ENCODE measurements at places on chromosomes 4 and X.
A peak's percentile ranks its signal among the peaks of the same experiment; 100 is the strongest.

DNA sequence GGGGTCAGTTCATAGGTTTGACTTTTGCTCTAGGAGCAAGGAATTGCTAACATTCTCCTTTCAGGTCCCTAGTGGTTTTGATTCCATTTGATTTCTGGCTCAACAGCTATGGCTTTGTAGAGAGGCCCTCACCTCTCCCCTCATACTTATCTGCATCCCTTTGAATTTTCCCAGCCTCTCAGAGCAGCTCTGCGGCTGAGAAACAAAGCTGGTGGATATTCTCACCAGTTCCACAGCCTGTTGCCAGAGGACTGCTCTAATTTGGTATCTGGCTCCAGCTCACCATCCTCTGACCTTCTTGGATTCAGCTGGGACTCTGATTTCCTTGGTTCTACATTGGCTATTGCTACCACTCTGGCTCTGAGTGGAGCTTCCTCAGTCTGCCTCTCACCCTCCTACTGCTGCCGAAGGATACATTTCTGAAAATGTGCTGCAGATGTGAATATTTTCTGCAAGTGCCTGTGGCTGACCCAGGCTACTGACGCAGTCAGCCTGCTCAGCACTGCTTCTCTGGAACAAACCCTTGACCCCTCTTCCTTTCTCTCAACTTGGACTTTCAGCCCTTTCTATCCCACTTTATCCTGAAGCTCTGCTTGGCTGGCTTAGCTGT is 110.9 kb upstream of the ENPEP start:
- DNase-seq = no peak

DNA sequence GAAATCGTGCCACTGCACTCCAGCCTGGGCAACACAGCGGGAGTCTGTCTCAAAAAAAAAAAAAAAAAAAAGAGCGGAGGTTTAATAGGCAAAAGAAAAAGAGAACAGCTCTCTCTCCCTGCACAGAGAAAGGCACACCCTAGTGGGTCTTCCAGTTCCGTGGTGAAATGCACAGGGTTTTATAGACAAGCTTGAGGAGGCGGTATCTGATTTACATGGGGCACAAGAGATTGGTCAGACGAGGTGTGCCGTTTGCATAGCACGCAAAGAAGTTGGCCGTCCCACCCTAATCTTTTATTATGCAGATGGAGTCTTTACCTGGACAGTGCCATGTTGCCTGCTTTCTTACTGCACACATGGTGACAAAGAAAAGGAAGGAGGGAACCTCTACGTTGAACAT is 33.5 kb upstream of the REST start:
- no peak for DNase-seq

GRCh38 chr4:41136456-41136855 is 77.9 kb downstream of the APBB2 start:
- no peak for DNase-seq

DNA sequence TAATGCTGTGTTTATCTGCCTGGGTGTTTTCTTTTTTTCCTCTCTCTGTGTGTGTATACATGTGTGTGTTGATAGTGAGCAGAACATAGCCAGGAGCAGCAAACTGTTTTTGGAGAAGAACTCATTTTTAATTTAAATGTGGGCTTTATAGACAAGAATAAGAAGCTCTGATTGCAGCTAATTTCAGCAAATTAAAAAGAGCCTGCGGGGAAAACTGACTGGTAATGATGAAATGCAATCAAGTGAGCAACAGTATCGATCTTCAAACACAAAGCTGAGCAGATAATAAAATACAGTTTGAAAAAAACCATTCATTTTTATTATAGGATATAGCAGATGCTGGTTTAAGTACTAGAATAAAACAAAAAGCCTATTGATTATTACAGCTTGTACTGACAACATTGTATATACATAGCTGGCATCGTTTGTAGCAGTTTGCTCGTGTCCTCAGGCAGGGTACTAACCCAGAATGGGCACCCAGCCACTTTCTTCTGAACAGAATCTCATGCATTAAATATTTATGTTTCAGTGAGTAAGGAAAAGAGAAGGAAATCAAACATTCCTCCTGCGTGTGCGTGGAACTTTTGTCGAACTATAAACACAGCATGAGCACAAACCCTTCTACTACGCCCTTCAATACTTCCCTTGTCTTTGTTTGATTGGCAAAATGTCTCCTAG is 73.5 kb upstream of the ZFP42 start:
- no peak for DNase-seq

GRCh38 chrX:116281106-116281505 is 110.6 kb downstream of the AGTR2 start:
- no peak for DNase-seq

DNA sequence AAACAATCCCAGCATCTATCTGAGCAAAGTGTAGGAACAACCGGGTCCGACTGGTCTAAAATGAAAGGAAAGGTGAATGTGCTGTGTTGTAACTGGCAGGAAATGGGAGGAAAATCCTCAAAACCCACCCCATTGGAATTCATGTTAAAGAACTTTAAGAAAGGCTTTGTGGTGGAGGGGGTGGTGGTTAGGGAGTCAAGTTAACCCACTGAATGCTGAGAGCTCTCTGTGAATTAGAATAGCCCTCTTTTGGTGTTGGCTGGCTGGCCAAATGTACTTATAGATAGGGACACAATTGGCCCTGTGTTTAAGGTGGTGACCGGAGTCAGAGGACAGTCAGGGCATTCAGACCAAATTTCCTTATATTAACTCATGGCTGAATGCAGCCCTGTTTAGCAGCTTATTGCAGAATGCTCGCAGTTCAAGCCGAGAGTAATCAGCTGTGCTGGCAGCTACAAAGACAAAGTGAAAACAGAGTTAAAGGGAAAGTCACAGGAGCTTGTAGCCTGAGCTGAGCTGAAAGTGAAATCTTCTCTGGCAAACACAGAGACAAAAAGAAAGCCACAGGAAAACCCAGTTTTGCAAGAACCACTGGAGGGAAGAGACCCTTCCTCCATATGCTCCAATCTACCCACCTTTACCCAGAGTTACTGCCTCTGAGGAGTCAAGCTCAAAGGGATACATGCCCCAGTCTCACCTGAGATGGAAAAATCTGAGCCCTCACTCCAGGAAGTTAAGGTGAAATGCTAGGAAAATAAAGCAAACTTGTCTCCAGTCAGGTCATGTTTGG is 38.5 kb upstream of the UGT2B7 start:
- DNase-seq = no peak

GRCh38 chr4:128813965-128814364 is 4.5 kb downstream of the JADE1 start:
- no peak for DNase-seq

- DNase-seq = no peak
Measured at GRCh38 chr4:129110931-129111330, 15.0 kb downstream of the C4orf33 start.

DNA sequence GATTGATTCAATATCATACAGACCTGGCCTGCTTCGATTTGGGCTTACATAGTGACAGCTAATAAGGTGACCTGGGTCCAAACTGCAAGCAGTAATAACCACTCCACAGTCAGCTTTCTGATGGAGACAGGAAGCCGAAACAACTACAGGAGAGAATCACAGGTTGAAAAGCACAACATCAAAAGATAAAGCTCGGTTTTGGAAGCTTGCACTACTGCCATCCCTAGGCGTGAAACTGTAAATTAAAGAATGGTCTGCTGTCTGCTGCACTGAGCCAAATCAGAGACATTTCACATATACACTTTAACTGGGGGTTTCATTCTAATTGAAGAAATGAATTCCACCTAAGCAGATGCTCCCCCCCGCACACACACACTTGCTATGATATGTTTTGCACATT is 116.3 kb downstream of the DHX15 start:
- no peak for DNase-seq

- no peak for DNase-seq
Measured at GRCh38 chrX:39774774-39775328, 322.9 kb downstream of the BCOR start.

DNA sequence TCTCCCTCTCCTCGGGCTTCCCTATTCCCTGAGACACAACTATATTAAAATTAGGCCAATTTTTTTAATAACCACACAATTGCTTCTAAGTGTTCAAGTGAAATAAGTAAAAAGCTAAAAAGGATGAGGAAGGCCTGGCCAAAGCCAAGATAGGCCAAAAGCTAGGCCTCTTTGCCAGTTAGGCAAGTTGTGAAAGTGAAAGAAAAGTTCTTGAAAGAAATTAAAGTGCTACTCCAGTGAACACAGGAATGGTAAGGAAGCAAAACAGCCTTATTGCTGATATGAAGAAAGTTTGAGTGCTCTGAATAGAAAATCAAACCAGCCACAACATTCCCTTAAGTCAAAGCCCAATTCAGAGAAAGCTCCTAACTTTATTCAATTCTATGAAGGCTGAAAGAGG is 114.2 kb upstream of the FAT4 start:
- no peak for DNase-seq

GRCh38 chr4:140252742-140253555 is 99.0 kb upstream of the MAML3 start:
- peak; percentile 64 for DNase-seq

- DNase-seq = peak; percentile 32
Measured at GRCh38 chr4:143399113-143399949, 62.7 kb downstream of the GAB1 start.

- DNase-seq = no peak
Measured at GRCh38 chr4:78520808-78521226, 30.8 kb upstream of the ANXA3 start.

DNA sequence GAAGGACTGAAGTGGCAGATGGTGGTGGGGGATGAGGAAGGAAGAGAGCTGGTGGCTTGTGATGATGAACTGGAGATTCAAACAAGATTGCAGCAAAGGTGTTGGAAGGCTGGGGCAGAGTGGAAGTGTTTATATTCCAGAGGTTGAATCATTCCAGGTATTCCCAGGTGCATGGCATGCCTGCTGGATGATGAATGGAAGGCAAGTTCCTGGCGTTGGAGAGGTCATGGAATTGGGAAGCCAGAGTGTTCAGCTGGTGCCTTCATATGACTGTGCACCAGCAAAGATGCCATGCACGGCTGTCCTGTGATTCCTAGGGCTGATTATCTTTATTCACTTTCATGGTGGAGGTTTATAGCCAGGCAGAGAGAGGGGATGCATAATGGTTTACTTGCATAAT is 135.8 kb upstream of the PUDP start:
- no peak for DNase-seq

GRCh38 chr4:66123190-66123589 is 452.9 kb upstream of the EPHA5 start:
- DNase-seq = no peak

DNA sequence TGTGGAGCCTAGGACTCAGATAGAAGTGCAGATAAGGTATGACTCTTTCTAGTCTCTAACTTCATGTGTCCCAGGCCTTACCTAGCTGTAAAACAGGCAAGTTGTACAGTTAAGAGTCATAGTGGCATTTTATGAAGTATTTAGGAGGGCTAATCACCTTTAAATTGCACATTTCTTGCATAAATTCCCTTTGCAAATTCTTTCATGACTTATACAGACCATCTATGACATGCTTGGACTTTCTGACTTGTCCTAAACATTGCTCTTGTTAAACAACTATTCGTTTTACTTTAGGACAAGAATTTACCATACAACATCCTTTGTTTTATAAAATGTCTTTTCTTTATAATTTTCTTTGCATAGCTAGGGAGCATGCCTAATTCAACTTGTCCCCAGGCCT is 7.8 kb upstream of the RRAGB start:
- no peak for DNase-seq

DNA sequence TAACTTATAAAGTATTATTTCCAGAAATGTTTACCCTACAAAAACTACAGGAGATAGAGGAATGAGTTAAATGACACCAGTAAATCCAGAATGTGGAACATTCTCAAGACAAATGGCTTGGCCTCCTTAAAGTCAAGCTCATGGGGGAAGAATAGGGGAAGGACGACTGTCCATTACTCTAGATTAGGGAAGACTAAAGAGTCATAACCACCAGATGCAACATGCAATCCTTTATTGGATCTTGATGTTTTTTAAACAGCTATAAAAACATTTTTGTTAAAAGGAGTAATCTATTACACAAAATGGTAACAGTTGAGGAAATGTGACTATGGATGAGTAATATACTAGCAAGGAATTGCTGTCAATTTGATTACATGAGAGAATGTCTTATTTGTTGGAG is 11.1 kb downstream of the ACOT9 start:
- no peak for DNase-seq

GRCh38 chrX:20393944-20394343 is 127.2 kb upstream of the RPS6KA3 start:
- no peak for DNase-seq

GRCh38 chrX:154125391-154126040 is 18.5 kb upstream of the OPN1LW start:
- no peak for DNase-seq

DNA sequence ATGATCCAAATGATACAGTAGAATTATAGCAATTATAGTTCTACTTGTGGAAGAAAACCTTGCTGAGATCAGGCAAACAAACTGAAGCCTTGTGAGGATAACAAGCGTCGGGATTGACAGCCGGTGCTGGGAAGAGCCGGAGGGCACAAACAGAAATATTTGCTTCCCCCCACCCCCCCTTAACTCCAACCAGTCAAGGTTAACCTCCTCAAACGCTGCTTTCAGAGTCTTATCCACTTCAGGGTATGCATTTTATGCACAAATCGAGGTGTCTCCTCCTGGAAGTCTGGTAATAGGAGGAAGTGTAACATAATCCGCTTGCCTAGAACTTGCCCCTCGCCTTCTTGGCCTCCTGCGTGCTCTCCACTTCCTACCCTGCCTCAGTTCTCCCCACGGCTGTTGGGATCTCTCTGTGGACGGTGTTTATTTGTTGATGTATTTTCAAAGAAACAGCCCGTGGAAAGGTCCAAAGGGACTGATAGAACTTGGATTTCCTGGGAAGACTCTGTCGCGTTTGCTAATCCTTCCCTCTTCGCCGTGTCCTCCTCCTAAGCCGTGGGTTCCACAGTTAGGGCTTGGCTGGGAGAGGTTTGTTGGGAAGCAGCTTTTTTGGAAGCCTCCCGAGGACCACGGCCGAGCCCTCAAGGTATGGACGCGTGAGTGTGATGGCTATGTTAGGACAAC is 4.1 kb upstream of the ARX start:
- no peak for DNase-seq

GRCh38 chrX:13376857-13377549 is 57.1 kb upstream of the ATXN3L start:
- DNase-seq = no peak

GRCh38 chr4:66266035-66266434 is 595.7 kb upstream of the EPHA5 start:
- no peak for DNase-seq

- no peak for DNase-seq
Measured at GRCh38 chrX:8364369-8365141, 100.1 kb upstream of the VCX3B start.

GRCh38 chr4:72604324-72604723 is 35.3 kb upstream of the ADAMTS3 start:
- DNase-seq = no peak

DNA sequence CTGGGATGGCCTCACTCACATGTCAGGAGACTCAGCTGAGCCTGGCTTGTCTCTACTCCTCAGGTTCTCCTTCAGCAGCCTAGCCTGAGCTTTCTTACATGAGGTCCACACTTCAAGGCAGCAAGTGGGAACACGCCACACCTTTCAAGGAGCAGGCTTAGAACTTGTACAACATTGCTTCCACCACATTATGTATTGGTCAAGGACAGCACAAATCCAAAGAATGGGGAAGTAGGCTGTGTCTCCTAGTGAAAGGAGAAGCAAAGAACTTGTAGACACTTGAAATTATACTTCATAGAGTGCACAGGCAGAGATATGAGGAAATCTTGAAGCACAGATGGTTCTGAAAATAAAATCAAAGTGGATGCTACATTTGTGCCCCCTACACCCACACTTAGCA is 120.9 kb upstream of the NOCT start:
- DNase-seq = no peak

Measured in CD4-positive, alpha-beta memory T cell (primary cell).